ENCODE measurements at places on chromosomes 6 and 20.

DNA sequence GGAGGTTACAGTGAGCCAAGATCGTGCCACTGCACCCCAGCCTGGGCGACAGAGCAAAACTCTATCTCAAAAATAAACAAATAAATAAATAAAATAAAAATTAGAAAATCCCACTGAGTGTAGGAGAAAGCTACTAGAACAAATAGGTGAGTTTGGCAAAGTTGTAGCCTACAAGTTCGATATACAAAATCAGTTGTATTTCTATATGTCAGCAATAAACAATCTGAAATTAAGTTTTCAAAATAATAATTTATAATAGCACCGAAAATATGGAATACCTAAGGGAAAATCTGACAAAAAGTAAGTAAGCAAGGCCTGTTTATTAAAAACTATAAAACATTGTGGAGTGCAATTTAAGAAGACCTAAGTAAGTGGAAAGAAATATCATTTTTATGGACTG is 5.1 kb upstream of the DEFB118 start:
- no peak for DNase-seq

GRCh38 chr6:21149470-21149869 is 444.1 kb upstream of the SOX4 start:
- no peak for DNase-seq

GRCh38 chr20:33910056-33910455 is 83.7 kb upstream of the RALY start:
- no peak for DNase-seq

DNA sequence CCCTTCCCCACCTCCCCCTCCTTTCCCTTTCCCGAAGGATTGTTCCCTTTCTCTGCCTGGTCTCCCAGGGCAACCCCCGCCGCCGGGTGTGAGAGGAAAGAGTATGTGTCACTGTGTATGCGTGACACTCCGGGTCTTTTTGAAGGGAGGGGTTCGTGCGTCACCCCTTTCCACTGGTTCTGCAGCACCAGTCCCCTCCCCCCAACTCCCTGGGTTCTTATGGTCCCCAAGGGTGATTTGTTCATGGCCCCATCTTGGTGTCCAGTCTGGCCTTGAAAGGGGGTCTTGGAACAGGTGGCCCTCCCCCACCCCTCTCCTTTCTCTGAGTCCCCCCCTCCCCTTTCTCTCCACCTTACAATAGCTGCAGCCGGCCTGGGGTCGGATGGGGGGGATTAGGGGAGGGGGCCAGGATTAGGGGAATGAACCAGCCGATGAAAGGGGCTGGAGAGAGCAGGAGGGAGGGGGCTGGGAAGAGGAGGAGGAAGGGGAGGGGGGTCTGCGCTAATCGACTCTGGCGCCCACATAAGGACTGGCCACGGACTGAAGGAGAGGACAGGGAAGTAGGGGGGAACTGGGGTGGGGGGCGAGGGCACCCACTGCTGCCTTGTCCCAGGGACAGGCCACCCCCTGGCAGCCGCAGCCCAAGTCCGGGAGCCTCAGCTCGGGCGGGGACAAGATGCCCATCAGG is 1.3 kb upstream of the RING1 start:
- DNase-seq, result no peak

GRCh38 chr6:101760843-101761621 is 367.5 kb downstream of the GRIK2 start:
- no peak for DNase-seq

- no peak for DNase-seq
These were observed 5.1 kb upstream of the TFAP2A start for GRCh38 chr6:10419749-10420545.

GRCh38 chr20:49889001-49889934 is 26.1 kb downstream of the SPATA2 start:
- peak; percentile 49 for DNase-seq

DNA sequence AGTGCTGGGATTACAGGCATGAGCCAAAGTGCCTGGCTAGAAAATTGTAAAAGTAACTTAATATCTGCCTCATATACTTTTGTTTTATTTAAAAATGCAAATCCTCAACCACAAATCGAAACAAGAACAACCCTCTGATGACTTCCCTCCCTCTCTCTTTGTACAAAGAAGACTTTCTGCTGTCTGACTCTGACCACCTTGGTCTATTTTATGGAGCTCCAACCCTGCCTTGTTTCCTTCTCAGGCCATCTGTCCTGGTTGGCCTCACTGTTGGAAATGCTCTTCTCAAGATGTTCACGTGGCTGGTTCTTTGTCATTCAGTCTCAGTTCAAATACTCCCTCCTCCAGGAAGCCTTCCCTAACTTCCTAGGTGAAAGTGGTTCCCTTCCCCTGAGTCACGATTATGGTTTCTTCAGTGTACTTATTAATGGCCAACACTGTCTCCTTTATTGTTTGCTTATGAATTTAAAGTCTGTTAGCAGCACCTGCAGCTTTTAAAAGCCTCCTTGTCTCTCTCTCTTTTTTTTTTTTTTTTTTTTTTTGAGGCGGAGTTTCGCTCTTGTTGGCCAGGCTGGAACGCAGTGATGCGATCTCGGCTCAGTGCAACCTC is 151.5 kb upstream of the SALL4 start:
- DNase-seq, result no peak

DNA sequence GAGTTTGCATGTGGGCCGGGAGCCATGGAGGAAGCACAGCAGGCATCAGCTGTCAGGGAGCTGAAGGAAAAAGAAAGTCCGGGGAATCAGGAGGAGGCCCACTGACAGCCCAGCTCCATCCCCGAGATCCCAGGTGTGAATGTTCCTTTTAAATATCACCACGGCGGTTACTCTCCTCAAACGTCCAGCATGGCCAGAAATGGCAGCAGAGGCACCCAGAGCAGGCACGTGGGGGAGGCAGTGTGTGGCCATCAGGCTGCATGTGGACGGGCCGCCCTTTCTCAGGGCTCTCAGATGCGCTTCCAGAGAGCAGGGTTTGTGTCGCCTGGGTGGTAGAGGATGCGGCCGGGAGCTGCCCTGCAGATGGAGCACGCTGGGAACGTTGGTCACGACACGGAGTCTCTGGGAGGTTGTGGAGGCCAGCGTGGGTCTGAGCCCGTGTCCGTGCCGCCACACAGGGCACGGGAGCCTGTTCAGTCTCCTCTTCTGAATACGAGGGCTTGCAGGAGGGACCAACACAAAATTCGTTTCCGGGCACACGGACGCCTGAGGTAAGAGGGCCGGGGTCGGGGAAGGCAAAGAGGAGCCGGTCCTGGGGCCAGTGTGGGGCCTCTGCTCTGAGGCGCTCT is 45.3 kb upstream of the DACT2 start:
- DNase-seq, result no peak

GRCh38 chr20:1805816-1806215 is 89.4 kb upstream of the SIRPA start:
- no peak for DNase-seq

GRCh38 chr6:44255871-44256774 is 1.2 kb downstream of the SLC35B2 start:
- DNase-seq, result no peak

GRCh38 chr20:39619271-39619785 is 657.2 kb downstream of the DHX35 start:
- no peak for DNase-seq

DNA sequence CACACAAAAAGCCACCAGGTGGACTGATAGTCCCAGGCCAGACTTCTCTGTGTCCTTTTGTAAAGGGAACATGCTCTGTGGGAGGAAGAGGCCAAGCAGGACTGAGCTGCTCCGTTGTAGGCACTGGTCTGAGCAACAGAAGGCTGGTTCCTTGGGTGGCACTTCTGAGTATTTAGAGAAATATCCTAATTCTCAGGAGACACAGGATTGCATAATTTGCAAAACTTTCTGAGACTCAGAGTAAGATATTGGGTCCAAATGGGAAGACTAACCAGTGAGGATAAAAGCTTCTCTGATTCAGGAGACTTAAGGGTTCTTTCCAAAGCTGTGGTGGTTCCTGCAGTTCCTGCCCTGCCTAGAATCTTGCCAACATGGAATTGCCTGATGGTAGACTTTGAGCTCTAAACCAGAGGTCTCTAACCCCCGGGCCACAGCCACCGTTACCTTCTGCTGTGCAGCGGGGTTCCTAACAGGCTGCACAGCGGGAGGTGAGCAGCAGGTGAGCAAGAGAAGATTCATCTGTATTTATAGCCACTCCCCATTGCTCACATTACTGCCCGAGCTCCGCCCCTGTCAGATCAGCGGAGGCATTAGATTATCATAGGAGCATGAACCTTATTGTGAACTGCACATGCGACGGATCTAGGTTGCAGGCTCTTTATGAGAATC is 107.0 kb downstream of the OLIG3 start:
- DNase-seq, result no peak

DNA sequence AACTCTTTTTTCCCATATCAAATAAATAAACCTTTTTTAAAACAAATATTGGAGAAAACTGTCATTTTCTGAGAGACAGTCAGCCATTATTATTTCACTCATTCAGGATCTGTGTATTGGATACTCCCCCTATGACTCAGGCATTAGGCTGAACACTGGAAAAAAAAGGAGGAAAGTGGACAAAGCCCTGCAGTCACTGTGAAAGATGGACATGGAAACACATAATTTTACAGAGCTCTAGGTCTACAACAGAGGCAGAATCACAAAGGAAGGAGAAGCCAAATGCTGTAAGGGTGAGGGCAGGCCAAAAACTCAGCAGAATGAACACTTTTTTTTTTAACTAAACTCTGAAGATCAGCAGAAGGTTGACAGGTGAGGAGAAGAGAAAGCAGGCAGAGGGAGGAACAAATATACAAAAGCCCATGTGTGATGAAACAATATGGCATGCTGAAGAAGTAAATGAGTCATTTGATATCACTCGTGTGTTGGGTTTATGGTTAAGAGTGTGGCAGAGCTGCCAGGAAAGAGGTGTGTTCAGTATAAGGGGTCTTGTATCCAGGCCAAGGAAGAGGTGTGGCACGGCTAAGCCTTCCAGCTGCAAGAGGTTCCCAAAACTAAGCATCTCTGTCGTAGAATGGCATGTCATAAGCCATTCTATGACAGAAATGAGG is 39.1 kb downstream of the EPB41L2 start:
- no peak for DNase-seq

- no peak for DNase-seq
These were observed 61.5 kb downstream of the OGFRL1 start for GRCh38 chr6:71349976-71350615.

GRCh38 chr20:45339084-45339483 is 9.1 kb downstream of the SDC4 start:
- no peak for DNase-seq

DNA sequence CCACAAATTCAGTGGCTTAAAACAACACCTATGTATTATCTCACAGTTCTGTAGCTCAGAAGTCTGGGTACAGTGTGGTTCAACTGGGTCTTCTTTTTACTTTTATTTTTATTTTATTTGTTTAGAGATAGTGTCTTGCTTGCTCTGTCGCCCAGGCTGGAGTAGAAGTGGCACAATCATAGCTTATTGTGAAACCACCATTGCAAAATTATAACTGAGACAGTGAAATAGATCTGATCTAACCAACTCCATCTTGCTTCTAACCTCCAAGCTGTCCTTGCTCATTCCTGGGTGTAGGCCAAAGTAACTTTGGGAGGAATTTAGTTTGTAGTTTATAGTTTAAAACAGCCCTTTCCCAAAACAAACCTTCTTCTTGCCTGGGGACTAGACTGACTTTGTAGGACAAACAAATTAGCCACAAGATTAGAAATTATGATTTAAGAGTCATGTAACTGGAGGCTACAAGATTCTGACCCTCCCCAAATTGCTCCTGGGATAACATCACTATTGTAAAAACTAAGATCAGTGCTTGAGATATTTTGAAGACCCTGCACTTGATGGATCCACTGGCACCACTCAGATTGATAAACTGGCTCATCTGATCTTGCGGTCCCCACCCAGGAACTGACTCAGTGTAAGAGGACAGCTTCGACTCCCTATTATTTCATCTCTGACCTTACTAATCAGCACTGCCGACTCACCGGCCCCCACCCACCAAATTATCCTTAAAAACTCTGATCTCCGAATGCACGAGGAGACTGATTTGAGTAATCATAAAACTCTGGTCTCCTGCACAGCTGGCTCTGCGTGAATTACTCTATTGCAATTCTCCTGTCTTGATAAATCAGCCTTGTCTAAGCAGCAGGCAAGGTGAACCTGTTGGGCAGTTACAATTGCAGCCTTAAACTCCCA is 193.4 kb upstream of the CDYL start:
- DNase-seq, result no peak

- no peak for DNase-seq
These were observed 1.9 kb upstream of the RAET1L start for GRCh38 chr6:150026976-150027805.

DNA sequence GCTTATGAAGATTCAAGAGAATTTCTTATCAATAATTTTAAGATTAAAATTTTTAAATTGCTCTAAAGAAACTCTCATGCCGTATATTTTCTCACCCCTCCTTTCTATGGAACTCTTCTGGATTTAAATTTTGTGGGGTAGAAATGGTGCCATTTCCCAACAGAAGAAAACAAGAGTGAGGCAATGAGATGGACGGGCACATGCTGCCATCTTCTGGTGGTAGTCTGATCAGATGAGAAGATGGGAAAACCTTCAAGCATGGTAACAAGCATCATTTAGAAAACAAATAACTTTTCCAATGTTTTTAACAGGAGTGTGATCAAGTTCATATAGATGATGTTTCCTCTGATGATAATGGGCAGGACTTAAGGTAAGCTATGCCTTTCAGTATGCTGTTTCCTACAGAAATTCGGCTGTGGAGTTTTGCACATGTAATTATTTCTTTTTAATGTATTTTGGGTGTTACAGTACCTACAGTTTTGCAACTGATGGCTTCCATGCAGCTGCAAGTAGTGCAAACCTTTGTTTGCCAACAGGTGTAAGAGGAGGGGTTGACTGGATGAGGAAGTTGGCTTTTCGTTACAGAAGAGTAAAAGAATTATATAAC is 271.4 kb downstream of the EYA4 start:
- no peak for DNase-seq

GRCh38 chr6:42974919-42975505 is 4.0 kb downstream of the PEX6 start:
- DNase-seq, result no peak

- peak; percentile 80 for DNase-seq
These were observed 802 bp downstream of the HDAC2 start for GRCh38 chr6:113969888-113970804.

DNA sequence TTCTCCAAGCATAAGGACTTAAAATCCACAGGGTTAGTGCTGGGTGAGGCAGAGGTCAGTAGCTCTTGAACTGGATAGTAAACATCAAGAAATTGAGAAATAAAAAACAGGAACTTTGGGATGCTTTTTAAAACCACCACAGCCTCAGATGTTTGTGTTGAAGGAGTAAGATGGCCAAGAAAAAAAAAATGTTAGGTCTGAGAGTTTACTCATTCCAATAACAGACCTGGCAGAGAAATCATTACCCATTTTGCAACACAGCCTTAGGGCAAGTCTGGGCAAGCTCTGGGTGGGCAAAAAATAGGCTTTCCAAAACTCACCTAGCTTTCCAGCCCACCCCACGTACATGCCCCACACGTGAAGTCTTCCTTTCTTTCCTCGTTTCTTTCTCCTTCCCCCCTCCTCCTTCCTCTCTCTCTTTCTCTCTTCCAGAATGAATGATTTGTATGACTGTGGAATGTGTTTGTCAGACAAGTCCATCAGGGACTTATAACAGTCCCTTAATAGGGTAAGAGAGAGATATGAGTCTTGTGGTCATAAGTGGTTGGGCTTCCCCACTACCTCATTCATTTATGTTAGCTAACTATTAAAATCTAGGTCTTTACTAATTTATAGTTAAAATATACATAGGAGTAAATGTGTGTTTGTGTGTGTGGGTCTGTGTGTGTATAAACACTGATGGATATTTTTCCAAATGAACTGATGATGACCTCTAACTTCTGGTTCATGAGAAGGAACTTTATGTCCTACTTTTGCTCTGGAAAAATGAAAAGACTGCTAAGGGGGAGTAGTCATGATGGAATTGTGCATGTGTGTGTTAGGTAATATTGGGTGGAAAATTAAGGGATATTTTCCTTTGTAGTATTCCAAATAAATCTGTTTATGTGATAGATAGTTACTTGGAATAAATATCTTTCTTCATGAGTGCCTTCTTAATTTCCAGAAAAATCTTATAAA is 18.0 kb upstream of the DSE start:
- DNase-seq, result no peak

All from Right ventricle myocardium inferior (tissue), 1 donor.